ENCODE measurements at places on chromosomes 2 and 18.

GRCh38 chr18:63562284-63562683 is 20.1 kb downstream of the SERPINB12 start:
- no peak for DNase-seq

GRCh38 chr2:19059076-19059475 is 299.3 kb downstream of the OSR1 start:
- no peak for DNase-seq

DNA sequence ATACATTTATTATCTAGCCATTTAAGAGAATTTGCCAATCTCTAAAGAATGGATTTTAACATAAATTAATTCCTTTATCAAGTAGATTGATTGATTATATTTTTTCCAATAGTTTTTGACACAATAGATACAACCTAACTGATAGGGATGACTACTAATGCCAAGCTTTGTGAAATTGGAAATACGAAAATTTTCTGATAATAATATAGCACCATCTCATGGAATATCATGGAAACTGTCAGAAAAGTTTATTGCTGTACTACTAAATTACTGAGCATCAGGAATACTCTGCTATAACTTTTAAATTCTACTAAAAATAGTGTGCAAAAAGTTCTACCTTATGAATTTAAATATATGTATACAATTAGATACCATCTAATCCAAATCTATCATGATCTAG is 101.8 kb upstream of the MAP2 start:
- DNase-seq: no peak

DNA sequence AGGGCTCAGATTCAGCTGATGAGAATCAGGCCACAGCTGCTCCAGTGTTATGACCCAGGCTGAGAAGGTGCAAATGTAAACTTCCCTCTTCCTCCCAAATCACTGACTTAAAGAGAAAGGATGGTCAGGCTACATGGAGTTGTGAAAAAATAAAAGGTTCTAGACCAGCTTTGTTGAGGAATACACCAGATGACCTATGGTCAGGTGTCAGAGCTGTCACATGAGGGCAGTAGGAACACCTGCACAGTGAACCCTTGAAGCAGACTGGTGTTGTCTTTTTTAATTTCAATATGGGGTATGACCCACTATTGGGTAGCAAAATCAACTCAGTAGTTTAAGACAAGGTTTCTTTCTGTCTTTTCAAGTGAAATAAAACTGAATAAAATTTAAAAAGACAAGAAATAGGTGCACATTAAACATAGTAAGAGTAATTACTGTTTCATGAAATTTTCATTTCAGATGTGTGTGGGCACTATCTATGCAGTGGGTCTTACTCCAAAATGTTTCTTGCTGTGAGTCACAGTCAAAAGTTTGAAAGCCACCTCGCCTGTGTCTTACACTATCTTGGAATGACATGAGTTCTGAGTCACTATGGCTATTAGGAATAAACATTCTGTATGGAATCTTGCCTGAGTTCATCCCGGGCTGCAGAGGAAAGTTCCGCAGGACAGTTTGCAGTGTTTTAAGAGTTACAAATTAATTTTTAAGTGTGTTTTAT is 83.6 kb downstream of the ACVR1 start:
- no peak for DNase-seq

DNA sequence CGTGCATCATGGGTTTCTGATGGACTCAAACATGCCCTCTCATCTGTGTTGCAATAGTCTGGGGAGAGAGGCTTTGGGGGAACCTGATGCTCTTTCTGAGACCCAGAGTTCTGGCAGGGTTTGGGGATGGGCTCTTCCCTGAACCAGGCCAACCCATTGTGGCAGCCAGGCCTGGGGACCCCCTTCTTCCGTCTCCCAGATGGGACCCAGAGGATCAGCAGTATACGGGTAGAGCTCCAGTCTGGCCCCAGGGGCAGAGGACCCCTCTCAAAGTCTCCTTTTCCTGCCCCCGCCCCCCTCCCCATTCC is 333.7 kb downstream of the DYSF start:
- DNase-seq: no peak

DNA sequence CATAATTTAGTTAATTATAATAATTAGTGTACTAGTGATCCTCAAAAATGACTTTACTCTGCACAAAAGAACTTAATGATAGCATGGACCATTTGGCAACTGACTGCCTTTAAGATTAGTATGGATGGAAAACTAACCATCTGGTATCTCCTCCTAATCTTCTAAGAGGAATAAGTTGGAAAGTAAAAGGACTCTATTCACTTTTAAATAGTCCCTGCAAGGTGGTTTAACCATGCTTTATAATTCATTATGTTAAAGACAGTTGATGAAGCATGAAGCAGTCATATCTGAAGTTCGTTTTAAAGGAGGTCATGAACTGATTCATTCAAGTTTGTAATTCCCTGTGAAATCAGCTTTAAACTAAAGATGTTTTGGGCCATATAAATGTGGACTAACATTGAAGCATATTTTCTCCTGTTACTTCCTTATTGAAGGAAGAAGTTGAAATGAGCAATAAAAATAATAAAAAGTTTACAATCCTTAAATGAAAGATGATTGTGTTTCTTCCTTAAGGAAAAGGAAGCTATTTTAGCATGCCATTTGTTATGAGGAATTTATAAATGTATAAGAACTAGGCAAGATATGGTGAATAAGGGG is 446.0 kb downstream of the XIRP2 start:
- no peak for DNase-seq

DNA sequence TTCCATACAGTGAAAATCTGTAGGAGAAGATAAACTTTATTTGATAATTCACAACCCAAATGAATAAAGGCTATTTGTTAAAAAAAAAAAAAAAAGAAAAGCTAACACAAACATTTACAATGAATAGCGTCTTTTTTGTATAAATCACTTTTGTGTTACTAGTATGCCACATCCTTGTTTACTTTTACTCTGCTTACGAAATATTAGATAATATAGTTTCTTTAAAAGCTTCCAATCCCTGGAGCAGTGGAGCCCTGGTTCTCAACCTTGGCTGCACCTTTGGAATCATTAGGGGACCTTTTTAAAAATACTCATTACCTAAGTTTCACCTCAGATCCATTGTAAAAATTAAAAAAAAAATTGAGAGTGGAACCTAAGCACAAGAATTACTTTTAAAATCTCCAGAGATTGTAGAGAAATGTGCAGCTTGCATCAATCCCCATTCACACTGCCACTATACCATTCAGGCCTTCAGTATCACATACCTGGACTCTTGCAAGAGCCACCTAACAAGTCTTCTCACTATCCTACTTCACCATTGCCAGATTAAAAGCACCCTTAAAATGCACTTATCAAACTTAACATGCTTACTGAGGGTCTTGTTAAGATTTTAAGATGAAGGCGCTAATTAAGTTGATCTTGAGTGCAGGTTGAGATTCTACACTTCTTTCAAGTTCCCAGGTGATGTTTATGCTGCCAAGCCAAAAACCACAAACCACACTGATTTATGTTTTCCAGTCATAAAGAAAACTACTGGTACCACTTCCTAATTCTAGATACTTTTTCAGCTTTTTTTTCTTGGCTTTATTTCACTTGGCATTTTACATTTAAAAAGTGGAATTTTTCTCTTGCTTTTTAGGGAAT is 59.7 kb upstream of the ZC3H15 start:
- DNase-seq: no peak

DNA sequence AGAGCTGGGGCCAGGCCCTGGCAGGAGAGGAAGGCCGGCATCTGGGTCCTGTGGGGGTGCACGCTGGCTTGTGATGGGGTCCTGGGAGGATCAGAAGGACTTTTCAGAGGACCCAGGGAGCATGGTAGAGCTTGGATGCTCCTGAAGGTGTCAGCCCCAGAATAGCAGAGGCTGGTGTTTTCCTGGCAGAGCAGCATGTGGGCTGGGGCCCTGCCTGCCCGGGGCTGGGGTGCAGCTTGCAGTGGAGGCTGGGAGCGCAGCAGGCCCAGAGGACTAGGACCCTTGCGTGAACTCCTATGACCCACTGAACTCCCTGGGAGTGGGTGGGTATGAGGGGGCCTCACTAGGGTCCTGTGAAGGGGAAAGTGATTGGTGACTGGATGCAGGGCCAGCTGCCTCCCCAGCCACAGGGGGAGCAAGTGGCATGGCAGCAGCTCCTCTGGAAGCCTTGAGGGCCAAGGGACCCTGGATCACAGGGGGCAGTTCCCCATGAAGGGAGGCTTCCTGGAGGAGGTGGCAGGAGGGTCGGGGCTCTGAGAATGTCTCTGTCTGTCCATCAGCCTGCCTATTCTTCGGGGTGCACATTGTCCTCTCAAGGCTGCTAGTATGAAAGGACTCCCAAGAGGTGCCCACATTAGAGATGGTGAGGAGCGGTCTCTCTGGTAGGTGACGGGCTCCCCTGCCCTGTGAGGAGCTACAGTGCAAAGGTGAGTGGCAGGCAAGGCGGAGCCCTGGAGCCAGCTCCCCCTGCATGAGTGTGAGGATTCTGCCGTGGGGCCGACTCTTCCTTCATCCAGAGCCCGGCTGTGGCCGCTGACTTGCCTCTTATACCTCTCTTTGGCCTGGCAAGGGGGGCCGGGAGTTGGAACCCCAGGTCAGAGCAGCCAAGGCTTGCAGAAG is 249.0 kb downstream of the DYSF start:
- no peak for DNase-seq

DNA sequence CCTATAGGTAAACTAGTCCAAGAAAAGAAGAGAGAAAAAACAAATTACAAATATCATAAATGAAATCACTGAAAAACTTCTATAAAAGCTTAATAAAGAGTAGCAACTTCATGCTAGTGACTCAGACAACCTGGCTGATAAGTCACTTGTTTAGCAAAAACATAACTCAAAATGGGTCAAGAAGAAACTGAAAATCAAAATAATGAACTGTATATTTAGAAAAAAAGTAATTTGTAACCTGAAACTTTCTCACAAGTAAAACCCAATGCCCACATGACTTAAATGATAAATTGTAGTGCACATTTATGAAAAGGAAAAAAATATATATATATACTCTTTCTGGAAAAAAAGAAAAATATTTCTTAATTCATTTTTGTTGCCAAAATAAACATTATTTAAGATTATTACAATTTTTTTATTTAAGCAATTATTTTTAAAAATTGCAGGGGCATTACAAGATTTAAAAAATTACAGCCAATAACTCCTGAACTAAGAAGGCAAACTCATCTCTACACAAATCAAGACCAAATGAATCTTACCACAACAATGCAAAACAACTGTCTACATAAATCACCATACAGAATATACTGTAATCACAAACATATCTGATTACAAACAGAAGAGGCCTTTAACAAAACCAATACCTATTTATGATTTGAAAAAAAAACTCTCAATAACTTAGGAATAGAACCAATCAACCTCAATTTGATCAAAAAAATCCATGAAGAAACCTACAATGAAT is 406.3 kb downstream of the CDH7 start:
- no peak for DNase-seq

- no peak for DNase-seq
These were observed 549.2 kb upstream of the VWC2L start for GRCh38 chr2:213861638-213862037.

DNA sequence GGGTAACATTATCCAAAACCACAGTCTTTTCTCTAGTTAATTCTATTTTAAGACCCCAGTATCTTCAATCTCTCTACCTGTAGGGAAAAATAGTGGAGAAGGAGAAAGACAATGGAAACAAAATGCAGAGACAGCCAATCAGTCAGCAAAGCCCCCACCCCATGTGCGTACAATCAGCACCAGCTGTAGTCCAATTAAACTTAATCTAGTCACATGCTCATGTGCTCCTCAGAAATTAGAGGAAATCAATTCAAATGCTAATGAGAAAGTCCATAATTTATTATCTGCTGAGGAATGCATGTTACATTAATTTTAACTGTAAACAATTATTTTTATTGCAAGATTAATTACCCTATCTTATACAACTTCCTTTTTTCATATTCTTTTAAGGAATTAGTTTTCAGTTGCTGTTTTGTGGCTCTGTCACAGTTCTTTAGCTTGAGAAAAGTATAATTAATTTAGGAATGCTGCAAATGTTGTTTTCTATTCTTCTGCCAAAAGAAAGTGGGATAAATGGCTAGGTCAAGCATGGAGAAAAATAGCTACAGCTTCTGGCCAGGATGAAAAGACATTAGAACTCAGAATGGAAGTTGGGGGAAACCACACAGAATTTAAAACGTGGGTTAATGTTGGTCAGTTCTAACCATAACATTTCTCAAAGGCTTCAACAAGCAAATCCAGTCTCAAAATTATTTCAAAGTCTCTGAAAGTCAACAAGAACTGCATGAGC is 232.4 kb upstream of the HNRNPA3 start:
- no peak for DNase-seq

GRCh38 chr18:62277045-62277444 is 48.1 kb upstream of the TNFRSF11A start:
- no peak for DNase-seq

DNA sequence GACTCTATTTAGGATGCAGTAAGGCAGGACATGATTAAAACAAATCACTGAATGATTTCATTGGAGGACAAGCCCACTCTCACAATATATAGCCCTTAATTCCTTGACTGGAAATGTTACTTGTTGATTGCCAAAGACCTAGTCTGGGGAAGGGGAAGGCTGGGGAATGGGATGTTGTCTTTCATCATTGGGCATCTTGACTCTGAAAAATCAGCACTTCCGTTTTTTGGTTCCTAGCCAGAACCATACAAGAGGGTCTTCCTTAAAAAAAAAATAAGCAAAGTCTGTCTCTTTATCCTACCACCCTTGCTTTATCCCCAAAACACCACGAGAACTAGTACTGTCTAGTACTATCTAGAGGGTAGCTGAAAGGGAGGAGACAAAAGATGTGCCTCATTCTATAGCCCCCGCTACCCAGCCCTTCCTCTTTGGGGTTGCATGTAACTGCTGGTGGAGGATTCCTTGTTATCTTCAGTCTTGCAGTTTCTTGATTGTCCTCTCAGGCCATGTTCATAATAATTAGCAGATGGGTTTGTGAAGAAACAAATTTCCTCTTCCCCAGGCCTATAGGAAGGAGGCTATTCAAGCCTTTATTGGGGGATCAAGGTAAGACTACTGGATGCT is 55.8 kb downstream of the NEMP2 start:
- no peak for DNase-seq

DNA sequence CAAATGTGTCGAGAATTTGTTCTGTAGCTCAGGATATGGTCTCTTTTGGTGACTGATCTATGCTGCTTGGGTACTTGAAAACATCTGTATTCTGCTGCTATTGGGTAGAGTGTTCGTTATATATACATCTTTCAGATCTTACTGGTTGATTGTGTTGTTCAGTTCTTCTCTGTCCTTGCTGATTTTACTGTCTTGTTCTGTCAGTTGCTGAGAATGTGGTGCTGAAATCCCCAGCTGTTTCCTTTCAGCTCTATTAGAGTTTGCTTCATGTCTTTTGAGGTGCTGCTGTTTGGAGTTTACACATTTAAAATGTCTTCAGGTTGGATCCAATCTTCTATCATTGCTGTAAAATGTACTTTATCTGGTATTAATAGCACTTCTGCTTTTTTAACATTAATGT is 12.9 kb downstream of the BCL2L11 start:
- DNase-seq: no peak

All from inflammatory macrophage (primary cell).